NCI-H146 (cell line): ENCODE measurements at places on chromosomes 6 and 20.

- peak; percentile 94 for DNase-seq
These were observed 764 bp upstream of the SNAP25 start for GRCh38 chr20:10217721-10218410.

- no peak for DNase-seq
These were observed 757 bp upstream of the SAMD3 start for GRCh38 chr6:130223508-130223907.

- no peak for DNase-seq
These were observed 305.4 kb downstream of the CDKAL1 start for GRCh38 chr6:20839630-20840029.

DNA sequence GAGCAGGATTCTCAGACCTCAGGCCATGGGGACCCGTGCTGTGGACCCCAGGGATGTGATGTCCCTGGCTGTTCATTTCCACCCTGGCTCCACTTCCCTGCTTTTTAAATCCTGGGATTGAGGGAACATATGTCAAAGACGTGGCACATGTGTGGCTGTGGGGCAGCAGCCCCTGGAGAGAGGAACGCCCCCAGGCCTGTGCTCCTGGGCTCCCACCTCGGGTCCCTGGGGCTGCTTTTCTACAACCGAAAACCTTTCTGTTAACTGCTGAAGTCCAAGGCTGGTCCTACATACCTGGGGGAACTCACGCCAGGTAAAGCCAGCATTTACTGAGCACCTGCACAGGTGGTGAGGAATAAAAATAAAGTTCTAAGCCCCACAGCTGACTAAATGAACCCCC lies 102.3 kb upstream of the FRMD1 start:
- DNase-seq, result no peak

- DNase-seq, result no peak
These were observed 43.1 kb upstream of the PHACTR3 start for GRCh38 chr20:59561228-59561605.

DNA sequence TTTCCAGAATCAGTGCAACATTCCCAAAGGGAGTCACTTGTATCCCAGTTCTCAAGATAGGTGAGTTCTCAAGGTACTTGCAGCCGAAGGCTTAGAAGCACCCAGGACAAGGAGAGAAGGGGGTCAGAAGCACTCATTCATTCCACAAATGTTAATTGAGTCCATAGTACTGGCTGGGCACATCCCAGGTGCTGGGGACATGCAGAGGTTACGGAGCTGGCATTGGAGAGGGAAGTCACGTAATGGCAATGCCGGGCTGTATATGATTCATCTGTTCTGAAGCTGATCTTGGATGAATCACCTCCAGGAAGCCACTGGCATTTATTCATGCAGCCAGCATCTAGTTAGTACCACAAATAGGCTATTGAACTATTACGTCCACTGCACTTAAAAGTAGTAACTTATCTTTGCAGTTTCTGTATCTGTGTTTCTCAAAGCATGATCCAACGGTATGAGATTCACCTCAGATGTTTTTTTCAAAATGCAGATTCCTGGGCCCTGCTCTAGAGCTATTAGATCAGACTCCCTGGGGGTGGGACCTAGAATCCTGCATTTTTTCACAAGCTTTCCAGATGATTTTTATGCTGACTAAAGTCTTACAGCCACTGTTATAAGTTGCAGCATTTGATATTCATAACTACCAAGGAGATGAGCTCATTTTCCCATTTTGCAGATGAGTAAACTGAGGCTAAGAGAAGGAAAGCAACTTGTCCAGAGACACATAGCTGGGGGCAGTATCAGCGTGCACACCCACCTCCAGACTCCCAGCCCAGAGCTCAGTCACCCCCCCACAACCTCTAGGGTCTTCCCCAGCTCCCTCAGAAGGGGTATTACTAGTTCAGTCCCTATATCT lies 44.1 kb upstream of the ID1 start:
- no peak for DNase-seq

DNA sequence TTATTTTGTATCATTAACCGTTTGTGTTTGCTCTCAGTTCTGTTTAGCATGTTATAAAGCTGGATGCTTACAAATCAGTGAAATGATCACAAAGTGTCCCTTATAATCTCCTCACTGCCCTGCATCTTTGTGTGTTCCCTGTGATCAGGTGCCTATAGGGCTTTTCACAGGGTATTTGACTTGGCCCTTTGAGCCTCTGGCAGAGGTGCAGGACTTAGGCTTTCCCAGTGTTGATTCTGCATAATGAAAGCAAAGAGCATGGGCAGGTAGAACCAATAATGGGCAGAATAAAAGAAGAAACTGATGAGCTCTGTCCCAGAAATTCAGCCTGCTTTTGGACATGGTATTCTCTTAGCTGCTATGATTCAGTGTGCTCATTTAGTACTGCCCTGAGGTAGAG lies 16.9 kb upstream of the PBOV1 start:
- DNase-seq, result peak; percentile 38

DNA sequence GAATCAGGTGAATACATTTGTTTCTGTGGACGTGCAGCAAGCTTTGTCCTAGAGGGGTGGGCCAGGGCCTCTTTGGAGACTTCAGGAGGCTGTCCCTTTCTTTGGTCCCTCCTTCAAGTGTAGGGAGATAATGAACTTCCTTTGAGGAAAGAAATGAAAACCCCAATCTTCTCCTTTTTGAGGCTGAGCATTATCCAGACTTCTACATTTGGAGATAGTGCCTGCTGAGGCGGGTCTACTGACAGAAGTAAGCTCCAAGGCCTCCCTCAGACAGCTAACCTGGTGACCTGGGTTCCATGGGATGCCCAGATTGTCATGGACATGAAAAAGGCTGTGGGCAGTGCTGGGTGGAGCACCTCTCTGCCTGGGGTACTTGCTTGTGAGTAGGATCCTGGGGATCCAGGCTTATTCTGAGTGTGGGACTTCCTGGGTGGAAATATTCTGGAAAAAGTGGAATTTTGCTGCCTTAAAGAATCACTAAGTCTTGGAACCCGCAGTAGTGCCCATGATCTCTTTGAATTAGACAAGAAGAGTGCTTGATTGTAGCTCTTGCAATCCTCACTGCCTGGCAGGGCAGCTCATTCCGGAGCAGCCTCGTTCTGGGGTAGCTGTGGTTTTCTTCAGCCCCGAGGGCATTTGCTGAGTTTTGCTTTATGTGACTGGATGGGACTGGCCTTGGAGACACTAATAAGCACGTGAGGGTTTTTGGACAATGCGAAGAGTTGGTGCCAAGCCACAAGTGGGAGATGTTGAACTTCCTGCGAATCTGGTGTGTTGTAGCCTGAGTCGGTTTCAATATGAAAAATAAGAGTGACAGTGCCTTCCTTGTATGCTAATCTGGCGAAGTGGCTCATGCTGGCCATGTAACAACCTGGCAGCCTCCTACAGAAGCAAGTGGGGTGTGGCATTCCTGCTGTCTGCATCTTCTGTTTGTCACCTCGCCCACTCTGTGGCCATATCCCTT lies 28.1 kb downstream of the SNRNP48 start:
- no peak for DNase-seq

DNA sequence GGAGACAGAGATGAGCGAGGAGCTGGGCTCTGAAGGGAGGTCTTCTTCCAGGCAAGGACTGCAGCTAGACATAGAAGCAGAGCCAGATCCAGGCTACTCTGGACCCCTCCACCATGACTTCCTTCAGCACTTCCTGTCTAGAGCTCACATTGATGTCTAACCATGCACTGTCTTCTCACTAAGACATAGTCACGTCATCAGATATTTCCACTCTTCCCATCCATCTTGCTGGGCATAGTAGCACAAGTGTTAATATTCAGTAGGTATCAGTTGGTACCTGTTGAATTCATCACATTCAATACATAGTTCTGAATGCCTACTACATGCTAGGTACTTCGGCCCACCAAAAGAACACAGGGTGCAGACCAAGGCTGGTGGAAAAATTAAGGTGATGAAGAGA lies 2.9 kb downstream of the HLA-DMA start:
- no peak for DNase-seq

DNA sequence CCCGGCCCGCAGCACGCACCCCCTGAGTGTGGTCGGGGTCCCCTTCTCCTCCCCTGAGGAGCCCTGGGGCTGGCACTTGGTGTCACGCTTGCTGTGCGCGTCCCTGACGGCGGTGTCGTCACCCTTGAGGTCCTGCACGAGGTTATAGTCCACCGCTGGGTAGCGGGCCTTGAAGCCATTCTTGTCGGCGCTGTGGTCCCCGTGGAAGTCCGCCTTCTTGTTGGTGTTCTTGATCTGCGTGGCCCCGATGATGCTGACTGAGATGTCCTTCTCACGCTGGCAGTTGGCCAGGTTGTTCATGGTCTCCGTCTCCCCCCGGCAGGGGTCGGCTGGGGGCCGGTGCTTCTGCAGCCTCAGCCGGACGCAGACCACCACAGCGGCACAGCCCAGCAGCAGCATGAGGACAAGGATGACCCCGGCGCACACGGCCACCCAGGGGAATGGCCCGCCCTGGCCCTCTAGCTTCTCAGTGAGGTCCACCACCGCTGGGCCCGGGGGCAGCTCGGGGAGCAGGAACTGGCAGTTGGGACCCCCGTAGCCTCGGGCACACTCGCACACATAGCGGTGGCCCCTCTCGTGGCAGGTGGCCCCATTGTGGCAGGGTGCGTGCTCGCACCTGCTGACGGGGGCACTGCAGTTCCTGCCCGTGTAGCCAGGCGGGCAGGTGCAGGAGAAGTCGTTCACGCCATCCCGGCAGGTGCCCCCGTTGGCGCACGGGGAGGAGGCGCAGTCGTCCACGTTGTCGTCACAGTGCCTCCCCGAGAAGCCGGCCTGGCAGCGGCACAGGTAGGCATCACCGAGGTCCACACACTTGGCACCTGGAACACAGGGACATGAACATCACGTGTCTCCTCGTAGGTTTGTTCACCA lies 7.4 kb downstream of the DLL1 start:
- DNase-seq, result no peak

DNA sequence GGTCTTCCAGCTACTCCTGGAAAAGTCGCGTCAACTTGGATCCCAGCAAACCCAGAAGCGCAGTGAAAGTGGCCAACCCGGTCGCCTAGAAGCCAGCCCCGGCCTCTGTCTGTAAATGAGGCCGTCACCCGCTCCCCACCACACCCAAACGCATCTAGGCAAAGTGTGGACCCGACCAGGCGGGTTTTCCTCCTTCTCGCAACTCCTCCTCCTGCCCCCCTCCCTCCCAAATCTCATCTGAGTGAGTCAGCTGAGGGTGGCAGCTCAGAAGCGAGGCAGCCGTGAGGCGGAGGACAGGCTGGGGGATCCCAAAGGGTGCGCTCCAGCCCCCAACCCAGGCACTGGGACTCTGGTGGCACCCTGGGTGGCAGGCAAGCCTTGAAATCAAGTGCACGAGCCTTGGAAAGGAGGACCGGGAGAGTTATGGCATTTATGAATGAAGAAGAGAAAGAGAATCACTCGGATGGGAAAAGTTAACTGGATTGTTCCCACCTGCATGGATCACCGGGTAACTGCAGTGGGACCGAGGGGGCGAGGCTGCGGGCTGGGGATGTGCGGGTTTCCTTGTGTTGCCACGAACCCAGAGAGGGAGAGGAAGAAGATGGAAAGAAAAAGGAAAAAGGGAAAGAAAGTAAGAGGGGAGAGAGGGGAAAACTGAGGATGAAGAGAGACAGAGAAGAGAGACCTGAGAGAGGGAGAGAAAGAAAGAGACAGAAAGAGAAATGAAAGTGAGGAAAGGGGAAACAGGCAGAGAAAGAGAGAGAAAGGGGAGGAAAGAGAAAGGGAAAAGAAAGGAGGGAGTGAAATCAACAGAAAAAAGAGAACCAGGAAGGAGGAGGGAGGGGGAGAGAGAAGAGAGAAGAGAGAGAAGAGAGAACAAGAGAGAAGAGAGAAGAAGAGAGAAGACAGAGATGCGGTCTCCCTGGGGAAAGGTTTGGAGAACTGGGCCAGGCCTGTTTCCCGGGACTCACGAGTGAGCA lies at the start of gene APCDD1L:
APCDD1L (minus strand) TSS at position 167 of the 980 bp plus-strand sequence. CDS start 692 bp downstream, outside the sequence.
- DNase-seq, result no peak

- no peak for DNase-seq
These were observed 137.3 kb upstream of the PMEPA1 start for GRCh38 chr20:57847104-57847503.

- peak; percentile 90 for DNase-seq
These were observed 176.2 kb upstream of the SASH1 start for GRCh38 chr6:148166339-148166968.

GRCh38 chr6:41821266-41821665 lies 33.8 kb downstream of the TOMM6 start:
- DNase-seq, result no peak

- no peak for DNase-seq
These were observed 221.3 kb downstream of the GRIK2 start for GRCh38 chr6:101614774-101615173.

DNA sequence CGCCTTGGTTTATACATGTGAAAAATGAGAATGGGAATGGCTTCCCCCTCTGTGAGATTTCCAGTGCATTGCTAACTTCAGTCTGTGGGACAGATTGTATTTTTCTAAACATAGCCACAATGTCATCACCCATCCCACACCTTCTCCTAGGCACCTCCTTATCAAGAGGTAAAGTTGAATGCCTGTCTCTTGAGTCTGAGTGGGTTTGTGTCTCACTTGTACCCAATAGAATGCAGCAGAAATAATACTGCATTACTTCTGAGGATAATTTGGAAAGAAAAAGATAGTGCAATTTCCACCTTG lies 27.9 kb downstream of the RIN2 start:
- no peak for DNase-seq

GRCh38 chr20:22918286-22918983 lies 116.7 kb upstream of the SSTR4 start:
- no peak for DNase-seq

- no peak for DNase-seq
These were observed 38.7 kb upstream of the CHMP4B start for GRCh38 chr20:33772439-33772838.

DNA sequence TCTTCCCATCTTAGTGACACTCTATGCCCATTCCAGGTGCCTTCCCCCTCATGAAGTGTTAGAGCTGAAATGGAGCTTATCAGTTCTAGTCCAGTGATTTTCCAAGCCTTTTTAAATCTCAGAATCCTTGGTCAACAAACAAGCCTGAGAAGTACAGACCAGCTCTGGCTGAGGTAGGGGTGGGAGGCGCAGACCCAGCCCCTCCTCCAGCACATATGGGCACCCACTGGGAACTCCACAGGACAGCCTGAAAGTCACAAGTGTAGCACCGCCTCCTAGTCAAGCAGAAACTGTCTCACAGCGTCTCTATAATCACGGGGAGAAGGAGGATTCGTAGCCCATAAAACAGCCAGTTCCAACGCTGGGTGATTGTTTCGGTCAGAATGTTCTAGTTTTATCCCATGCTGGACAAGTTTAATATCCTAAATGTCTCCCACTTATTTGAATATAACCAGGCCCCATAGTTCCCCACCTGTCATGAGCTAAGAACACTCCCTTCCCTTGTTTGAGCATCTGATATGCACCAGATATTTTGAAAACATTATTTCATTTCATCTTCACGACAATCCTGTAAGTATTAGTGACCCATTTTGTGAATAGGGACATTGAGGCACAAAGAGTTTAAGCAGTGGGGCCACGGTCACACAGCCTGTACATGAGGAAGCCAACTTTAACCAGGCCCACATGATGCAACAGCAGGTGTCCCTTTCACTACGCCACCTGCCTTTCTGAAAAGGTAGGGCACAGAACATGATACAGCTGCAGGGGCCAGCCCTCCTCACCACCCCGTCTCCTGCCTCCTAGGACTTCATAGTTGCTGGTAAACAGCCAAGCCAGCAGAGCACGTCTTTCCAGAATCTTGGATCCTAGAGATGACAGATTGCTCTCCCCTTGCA lies 40.1 kb downstream of the TRAF3IP2 start:
- peak; percentile 87 for DNase-seq
